ENCODE measurements at places on chromosomes 2 and 18.

DNA sequence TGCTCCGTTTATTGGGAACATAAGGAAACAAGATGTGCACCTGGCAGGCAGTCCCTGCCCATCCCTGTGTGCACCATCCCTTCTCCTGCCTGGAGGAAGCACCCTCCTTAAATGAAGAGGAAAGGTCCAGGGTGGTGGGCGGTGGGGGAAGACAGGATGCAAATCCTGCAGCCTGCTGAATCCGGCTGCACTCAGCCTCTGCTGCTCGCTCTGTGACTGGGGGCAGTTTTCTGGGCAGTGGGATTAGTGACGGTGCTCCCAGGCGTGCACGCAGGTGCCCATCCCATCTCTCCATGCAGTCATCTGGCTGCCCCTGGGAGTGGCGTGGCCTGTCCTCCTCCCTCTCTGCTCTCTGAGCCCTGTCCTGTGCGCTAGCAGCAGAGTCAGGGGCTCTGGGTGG lies 371.3 kb upstream of the MYT1L start:
- DNase-seq = no peak

DNA sequence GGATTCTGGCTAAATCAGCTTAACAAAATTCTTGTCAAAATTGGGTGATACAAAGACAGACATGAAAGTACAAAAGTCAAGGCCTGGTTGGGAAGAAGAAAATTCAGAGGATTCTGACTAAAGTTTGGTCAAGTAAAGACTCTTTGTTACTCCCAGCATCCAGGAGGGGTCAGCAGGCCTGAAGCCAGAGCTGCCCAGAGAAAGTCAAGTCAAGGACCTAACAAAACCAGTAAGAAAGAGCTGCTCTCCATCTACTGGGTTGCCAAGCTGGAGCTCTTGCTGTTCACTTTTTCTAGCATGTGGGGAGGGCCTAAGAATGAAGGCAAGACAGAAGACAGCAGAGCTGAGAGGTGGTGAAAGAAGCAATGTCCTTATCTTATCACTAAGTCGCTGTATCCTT lies 143.3 kb downstream of the C1D start:
- DNase-seq = no peak

DNA sequence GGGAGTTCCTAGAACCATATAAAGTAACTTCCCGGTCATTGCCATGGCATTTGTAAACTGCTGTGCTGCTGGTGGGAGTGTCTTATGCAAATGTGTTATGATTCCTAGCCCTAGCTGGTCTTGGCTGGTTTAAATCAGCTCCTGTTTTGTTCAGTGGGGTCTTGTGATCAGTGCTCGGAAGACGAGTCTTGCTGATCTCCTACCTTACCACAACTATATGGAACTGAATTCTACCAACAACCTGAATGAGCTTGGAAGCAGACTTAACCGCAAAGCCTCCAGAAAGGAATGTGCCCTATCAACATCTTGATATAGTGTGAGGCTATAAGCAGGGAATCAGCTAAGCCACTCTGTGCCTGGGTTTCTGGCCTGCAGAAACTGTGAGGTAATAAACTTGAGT lies 33.5 kb downstream of the POLE4 start:
- no peak for DNase-seq

GRCh38 chr18:79379931-79380815 lies 15.6 kb upstream of the NFATC1 start:
- no peak for DNase-seq

All from thoracic aorta (tissue), 2 donors.